ENCODE measurements at places on chromosomes 4 and X.
A peak's percentile ranks its signal among the peaks of the same experiment; 100 is the strongest.

- DNase-seq: no peak
These were observed 45.8 kb upstream of the ITM2A start for GRCh38 chrX:79412972-79413371.

- DNase-seq: no peak
These were observed 197.6 kb upstream of the GYPA start for GRCh38 chr4:144338148-144338547.

GRCh38 chr4:110454441-110454840 lies 21.5 kb upstream of the ENPEP start:
- no peak for DNase-seq

- DNase-seq: peak; percentile 13
These were observed 875 bp downstream of the LAP3 start for GRCh38 chr4:17577665-17578481.

GRCh38 chr4:40379248-40379647 lies 44.1 kb downstream of the CHRNA9 start:
- no peak for DNase-seq

- no peak for DNase-seq
These were observed 87.3 kb upstream of the TEX13A start for GRCh38 chrX:105307762-105308161.

DNA sequence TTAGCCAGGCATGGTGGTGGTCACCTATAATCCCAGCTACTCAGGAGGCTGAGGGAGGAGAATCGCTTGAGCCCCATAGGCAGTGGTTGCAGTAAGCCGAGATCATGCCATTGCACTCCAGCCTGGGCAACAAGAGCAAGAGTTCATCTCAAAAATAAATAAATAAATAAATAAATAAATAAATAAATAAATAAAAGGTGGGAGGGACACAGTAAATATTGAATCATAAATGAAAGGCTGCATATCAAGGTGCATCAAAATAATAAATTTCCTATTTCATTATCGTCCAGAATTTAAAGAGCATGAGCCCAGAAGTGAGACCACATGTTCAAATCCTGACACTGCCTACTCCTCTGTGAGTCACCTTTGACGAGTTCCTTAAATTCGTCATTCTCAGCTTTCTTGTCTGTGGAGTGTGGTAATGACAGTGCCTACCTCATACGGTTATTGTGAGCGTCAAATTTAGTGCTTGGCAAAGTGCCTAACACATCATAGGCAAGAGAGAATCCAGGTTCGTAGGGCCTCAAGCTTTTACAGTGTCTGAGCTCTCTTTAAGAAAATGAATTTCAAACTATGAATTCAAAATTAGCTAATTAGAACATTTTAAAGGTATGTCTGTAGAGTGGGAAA lies 49.9 kb downstream of the IL15 start:
- DNase-seq: no peak

- DNase-seq: peak; percentile 17
These were observed 29.6 kb downstream of the RTL5 start for GRCh38 chrX:72102126-72102525.

DNA sequence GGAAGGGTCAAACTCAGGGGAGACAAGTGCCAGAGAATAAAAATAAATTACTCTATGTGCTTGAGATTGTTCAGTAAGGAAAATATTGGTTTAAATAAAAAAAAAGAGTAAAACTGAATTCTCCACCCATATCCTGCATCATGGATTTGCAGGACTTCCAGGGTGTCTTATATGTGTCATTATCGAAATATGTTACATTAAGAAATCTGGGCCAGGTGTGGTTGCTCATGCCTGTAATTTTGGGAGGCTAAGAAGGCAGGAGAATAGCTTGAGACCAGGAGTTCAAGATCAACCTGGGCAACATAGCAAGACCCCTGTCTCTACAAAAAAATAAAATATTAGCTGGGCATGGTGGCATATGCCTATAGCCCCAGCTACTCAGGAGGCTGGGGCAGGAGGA lies 104.9 kb downstream of the PPP3CA start:
- DNase-seq: no peak

GRCh38 chr4:185020293-185020808 lies 2.1 kb downstream of the HELT start:
- DNase-seq: no peak

DNA sequence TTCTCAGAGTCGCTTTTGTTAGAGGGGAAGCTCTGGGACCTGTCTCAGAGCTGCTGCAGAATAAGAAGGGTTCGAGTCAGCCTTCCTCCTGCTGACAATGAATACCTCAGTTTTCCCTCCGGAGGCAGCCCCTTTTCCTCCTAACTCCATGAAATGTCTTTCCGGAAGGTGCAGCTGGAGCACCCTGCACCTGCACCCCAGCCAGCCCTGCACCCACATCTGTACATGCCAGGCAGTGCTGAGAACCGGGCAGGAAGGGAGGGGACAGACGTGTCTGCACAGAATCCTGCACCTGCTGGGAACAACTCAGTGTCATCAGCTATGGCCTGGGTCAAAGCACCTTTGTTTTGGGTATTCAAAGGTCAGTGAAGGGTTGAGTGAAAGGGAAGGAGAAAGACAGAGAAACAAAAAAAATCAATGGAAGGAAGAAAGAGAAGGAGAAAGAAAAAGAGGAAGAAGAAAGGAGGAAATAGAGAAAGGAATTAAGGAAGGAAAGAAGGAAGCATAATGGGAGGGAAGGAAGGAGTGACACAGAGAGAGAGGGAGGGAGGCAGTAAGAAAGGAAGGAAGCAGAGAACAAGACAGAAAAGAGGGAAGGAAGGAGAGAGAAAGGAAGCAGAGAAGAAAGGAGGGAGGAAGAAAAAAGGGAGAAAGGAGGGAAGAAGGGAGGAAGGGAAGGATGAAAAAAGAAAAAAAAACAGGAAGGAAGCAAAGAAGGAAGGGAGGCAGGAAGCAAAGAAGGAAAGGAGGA lies 273.7 kb downstream of the DHRSX start:
- DNase-seq: no peak

- DNase-seq: peak; percentile 78
These were observed 7.2 kb upstream of the FAM9C start for GRCh38 chrX:13051529-13052172.

DNA sequence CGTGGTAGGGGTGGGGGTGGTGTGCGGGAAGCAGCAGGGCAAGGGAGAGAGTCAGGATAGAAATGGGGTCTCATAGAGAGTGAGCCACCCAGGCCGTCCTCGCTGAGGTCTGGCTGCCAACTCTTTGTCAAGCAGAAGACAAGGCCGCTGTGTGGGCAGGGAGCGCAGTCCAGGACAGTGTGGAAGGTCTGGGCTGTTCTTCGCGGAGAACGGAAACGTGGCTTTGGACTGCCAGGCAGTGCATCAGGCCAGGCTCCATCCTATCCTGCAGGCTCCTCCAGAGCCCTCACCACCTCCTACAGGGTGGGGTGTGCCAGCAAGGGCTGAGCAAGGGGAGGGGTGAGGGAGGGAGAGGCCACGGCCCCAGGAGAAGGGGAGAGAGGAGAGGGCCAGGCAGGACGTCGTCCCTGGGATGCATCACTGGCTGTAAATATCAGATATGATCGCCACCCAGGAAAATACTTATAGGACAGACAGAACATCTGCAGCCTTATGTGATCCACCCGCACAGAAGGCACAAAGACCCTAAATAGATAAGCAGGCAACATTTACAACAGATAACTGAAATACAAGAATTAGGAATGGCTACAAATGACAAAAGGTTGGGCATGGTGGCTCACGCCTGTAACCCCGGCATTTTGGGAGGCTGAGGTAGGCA lies 85.3 kb downstream of the ABLIM2 start:
- no peak for DNase-seq

- no peak for DNase-seq
These were observed 10.2 kb upstream of the GLOD5 start for GRCh38 chrX:48751343-48751742.

- no peak for DNase-seq
These were observed 1084.2 kb upstream of the TENM3 start for GRCh38 chr4:181158971-181159370.

- DNase-seq: no peak
These were observed 958 bp upstream of the UGT2B7 start for GRCh38 chr4:69095301-69095731.

- DNase-seq: no peak
These were observed 21.7 kb downstream of the LETM1 start for GRCh38 chr4:1834047-1834775.
